Occipital lobe (tissue), 3 donors: ENCODE measurements at places on chromosomes 5 and 9. TPM values are rescaled to one million over a fixed set of nuclear protein-coding genes. Genes with fewer than 3 reads are reported as not detected.

CDH18 gene
- total RNA-seq, result 10.0 TPM

MRPL50 gene
- 55.8 TPM for total RNA-seq

PCDHGA1 gene
- 4.8 TPM for total RNA-seq

SLC36A2 gene
- not detected for total RNA-seq

GGTA1 gene
- total RNA-seq, result 2.3 TPM

MVB12B gene
- 28.7 TPM for total RNA-seq

CCNO gene
- total RNA-seq, result 0.16 TPM

MYORG gene
- total RNA-seq, result 4.7 TPM

SYNPO gene
- 5.8 TPM for total RNA-seq

HTR4 gene
- total RNA-seq, result 0.16 TPM

FBN2 gene
- total RNA-seq, result 8.6 TPM

GAPT gene
- 0.31 TPM for total RNA-seq

FAM221B gene
- total RNA-seq, result not detected

GFI1B gene
- not detected for total RNA-seq

GPR150 gene
- total RNA-seq, result not detected

LCN12 gene
- not detected for total RNA-seq

SEMA5A gene
- total RNA-seq, result 11.2 TPM

SAXO1 gene
- not detected for total RNA-seq

NPM1 gene
- total RNA-seq, result 412 TPM

IFNB1 gene
- not detected for total RNA-seq

LURAP1L gene
- 0.94 TPM for total RNA-seq

C5orf52 gene
- total RNA-seq, result not detected

TSSK1B gene
- total RNA-seq, result 0.16 TPM

BAG1 gene
- 26.7 TPM for total RNA-seq

ANXA2R gene
- total RNA-seq, result 0.31 TPM

CBY3 gene
- total RNA-seq, result not detected

SRA1 gene
- 17.0 TPM for total RNA-seq

LEAP2 gene
- 2.0 TPM for total RNA-seq

ESM1 gene
- 0.47 TPM for total RNA-seq

SLC46A2 gene
- not detected for total RNA-seq

CNTFR gene
- total RNA-seq, result 14.0 TPM

FBXW5 gene
- total RNA-seq, result 53.7 TPM

GLRA1 gene
- total RNA-seq, result 0.16 TPM

ZBTB43 gene
- total RNA-seq, result 57.7 TPM

CTSL gene
- 40.4 TPM for total RNA-seq

IFNA4 gene
- total RNA-seq, result not detected

NME5 gene
- total RNA-seq, result 9.4 TPM

AIF1L gene
- total RNA-seq, result 17.8 TPM

FLT4 gene
- total RNA-seq, result 2.3 TPM
